Frontal cortex (tissue), 4 donors: ENCODE measurements at places on chromosomes 7 and 10. TPM values are rescaled to one million over a fixed set of nuclear protein-coding genes. Genes with fewer than 3 reads are reported as not detected.

Gene CALML5
- total RNA-seq, result not detected

Gene HTR7
- 14.3 TPM for total RNA-seq

Gene OPN4
- total RNA-seq, result not detected

Gene HMX2
- not detected for total RNA-seq

Gene CDNF
- total RNA-seq, result 0.82 TPM
